ENCODE measurements at places on chromosomes 1 and 21.
A peak's percentile ranks its signal among the peaks of the same experiment; 100 is the strongest.

DNA sequence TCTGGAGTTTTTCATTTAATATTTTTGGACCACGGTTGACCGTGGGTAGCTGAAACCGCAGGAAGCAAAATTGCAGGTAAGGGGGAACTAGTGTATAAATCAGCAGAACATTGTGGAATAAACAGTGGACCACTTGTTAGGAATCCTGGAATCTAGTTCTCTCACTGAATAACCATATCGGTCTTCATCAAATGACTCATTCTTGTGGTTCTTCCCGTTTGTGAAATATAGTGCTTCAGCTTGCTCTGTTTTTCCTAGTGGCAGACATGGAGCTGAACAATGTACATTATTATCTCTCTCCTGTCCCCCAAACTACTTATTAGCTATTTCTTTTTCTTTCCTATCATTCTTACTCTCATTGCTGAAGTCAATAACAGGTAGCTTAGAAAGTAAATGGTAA lies 61.9 kb downstream of the HSPA13 start:
- no peaks in the 10 kb centered on the region for H3K27me3 ChIP-seq
- H3K4me1 ChIP-seq: no peaks in the 10 kb centered on the region
- H3K4me3 ChIP-seq: no peak overlapping the region
- no peak overlapping the region for H3K27ac ChIP-seq
- no peaks in the 10 kb centered on the region for H3K36me3 ChIP-seq

- H3K4me1 ChIP-seq: no peaks in the 10 kb centered on the region
- H3K4me3 ChIP-seq: no peak overlapping the region
- no peaks in the 10 kb centered on the region for H3K27me3 ChIP-seq
- H3K27ac ChIP-seq: no peak overlapping the region
- no peak for DNase-seq
Observed at GRCh38 chr21:39668369-39668768, 55.6 kb downstream of the B3GALT5 start.

- DNase-seq: no peak
- peak overlapping the region; percentile 40 for H3K4me3 ChIP-seq
- no peaks in the 10 kb centered on the region for H3K27me3 ChIP-seq
Observed at GRCh38 chr1:235670157-235670776, 20.7 kb upstream of the GNG4 start.

GRCh38 chr1:244067893-244068292 lies 16.8 kb downstream of the ZBTB18 start:
- H3K36me3 ChIP-seq: no peaks in the 10 kb centered on the region
- no peaks in the 10 kb centered on the region for H3K4me1 ChIP-seq
- no peak for DNase-seq
- H3K27me3 ChIP-seq: no peaks in the 10 kb centered on the region

DNA sequence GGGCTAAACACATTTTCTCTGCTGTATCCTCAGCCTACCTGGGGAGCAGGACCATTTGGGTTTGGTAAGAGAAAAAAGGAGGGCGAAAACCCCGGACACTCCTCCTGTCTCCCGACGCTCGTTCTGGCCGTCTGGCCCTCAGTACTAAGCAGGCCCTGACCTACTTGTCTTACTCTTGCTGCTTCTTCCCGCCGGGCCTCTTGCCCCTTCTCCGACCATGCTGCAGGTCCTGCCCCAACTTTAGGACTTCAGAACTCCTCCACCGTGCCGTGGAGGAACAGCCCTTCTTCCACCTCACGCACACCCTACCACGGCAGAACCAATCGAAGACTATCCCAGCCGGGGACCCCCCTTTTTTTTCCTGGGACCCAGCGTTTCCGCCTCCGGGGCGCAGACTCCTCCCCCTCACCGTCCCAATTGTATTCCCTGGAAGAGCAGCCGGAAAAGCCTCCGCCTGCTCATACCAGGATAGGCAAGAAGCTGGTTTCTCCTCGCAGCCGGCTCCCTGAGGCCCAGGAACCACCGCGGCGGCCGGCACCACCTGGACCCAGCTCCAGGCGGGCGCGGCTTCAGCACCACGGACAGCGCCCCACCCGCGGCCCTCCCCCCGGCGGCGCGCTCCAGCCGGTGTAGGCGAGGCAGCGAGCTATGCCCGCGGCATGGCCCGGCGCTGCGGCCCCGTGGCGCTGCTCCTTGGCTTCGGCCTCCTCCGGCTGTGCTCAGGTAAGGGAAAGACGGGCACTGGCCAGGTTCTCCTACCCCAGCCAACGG lies at the start of gene CHRNB2:
TSS of gene CHRNB2 (plus strand) at position 393 of the 771 bp plus-strand sequence. CDS start at position 660, 267 bp downstream.
- no peak within 1 kb of the TSS for H3K27ac ChIP-seq
- H3K36me3 ChIP-seq: no peaks in the 10 kb centered on the region
- DNase-seq: peak; percentile 97
- H3K27me3 ChIP-seq: no peaks in the 10 kb centered on the region
- peak within 1 kb of the TSS; percentile 53 for H3K4me3 ChIP-seq
- peaks cover 8% of the 10 kb centered on the region for H3K4me1 ChIP-seq

DNA sequence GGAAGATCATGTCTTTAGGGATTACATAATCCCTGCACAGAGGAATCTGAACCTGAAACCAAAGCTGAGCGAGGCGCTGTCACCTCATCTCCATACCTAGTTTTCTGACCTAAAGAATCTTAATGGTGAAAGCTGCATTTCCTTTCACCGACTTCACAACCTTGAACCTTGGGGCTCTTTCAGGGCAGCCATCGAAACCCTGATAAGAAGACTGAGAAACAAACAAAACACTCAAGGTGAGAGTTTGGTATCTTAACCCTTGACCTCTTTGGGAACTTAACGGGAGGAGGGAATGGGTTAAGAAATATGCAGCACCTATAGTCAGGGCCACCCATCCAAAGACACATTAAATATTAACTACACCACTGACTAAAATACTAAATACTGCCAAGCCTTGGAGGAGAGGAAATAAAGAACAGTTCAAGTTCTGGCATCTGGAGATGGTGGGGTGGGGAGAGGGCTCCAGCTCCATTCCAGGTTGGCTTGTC lies 2.0 kb downstream of the C1orf116 start:
- H3K4me1 ChIP-seq: peaks cover 21% of the 10 kb centered on the region
- H3K4me3 ChIP-seq: no peak overlapping the region
- no peak overlapping the region for H3K27ac ChIP-seq
- DNase-seq: no peak
- H3K27me3 ChIP-seq: no peaks in the 10 kb centered on the region

DNA sequence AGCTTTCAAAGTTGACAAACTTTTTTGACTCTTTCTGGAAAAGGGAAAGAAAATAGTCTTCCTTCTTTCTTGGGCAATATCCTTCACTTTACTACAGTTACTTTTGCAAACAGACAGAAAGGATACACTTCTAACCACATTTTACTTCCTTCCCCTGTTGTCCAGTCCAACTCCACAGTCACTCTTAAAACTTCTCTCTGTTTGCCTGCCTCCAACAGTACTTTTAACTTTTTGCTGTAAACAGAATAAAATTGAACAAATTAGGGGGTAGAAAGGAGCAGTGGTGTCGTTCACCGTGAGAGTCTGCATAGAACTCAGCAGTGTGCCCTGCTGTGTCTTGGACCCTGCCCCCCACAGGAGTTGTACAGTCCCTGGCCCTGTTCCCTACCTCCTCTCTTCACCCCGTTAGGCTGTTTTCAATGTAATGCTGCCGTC lies 160.8 kb upstream of the SGIP1 start:
- no peaks in the 10 kb centered on the region for H3K27me3 ChIP-seq
- DNase-seq: no peak
- peaks cover 10% of the 10 kb centered on the region for H3K36me3 ChIP-seq
- H3K27ac ChIP-seq: no peak overlapping the region
- no peak overlapping the region for H3K4me3 ChIP-seq
- H3K4me1 ChIP-seq: no peaks in the 10 kb centered on the region

DNA sequence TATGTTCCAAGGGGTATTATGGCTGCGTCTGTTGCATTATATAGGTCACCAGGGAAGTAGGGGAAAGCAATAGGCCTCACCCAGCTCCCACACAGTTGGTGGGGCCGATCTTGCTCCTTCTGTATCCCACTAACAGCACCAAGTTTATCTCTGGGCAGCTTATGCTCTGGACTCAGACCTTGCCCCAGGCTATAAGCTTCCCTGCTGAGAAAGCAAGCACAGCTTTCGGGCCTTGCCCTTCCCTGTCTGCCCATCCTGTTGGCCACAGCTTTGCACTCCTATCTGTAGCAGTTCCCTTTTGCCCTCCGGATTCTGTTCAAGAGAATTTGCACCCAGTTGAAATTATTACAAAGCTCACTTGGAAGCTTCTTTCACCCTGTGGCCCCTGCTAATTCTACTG lies 12.9 kb downstream of the KCNE1 start:
- no peak overlapping the region for H3K27ac ChIP-seq
- no peaks in the 10 kb centered on the region for H3K4me1 ChIP-seq
- H3K36me3 ChIP-seq: no peaks in the 10 kb centered on the region
- no peak overlapping the region for H3K4me3 ChIP-seq

DNA sequence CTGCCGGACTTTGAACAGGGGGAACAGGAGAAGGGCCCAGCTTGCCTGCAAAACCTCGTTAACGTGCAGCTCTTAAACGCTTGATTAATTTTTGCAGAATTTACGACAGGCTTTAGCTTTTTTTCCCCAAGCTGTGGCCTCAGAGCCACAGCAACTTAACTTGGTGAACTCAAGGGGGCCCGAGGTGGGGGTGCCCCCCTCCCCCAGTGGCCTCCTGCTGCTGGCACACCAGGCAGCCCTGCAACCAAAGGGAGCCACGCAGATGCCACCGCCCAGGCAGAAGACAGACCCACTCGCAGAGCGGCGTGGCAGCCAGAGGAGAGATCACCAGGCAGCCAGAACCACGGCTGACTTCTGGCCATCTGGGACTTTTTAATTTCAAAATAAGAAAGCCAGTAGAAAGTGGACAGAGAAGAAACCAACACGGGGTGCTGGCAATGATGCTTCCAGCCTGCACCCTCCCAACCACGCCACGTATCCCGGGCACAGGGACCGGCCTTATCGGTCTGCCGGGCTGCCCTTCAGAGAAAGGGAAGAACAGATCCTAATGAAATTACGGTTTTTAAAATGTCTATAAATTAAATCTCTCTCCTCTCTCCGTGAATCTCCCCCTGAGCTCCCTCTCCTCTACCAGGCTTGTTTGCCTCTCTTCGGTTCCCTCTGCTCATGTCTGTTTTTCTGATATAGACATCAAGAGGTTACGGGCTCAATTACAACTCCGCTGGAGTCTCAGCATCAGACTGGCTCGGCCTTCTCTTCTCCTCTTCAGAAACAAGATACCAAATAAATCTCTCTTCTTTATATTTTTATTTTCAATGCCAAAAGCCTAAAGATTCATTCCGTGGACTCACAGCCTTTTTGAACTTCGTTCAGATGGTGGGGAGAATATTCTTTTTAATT lies 6.4 kb downstream of the CASZ1 start:
- DNase-seq: no peak
- peaks cover 15% of the 10 kb centered on the region for H3K27me3 ChIP-seq
- H3K4me3 ChIP-seq: no peak overlapping the region
- H3K4me1 ChIP-seq: peaks cover 2% of the 10 kb centered on the region
- H3K27ac ChIP-seq: no peak overlapping the region
- no peaks in the 10 kb centered on the region for H3K36me3 ChIP-seq

DNA sequence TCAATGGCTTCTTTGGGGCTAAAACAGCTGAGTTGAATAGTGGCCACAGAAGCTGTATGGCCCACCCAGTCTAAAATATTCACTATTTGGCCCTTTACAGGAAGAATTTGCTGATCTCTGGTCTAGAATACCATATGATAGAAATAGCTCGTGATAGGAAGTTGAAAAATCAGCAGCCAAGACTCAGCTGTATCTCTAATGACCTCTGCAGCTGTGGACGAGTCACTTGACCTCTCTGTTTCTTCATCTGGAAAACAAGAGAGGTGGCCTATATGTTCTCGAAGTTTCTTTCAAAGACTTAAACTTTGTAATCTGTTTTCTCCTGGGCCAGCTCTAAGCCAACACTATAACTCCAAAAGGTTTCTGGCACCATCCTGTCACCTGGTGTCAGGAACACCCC lies 129.2 kb downstream of the ZBTB18 start:
- H3K36me3 ChIP-seq: no peaks in the 10 kb centered on the region
- H3K4me3 ChIP-seq: no peak overlapping the region
- H3K27ac ChIP-seq: no peak overlapping the region
- H3K27me3 ChIP-seq: no peaks in the 10 kb centered on the region
- peaks cover under 1% of the 10 kb centered on the region for H3K4me1 ChIP-seq

- H3K27ac ChIP-seq: no peak overlapping the region
- peaks cover 3% of the 10 kb centered on the region for H3K27me3 ChIP-seq
- H3K36me3 ChIP-seq: no peaks in the 10 kb centered on the region
- DNase-seq: no peak
Observed at GRCh38 chr1:240608707-240609106, 3.2 kb downstream of the GREM2 start.

GRCh38 chr1:66176012-66176715 lies 357.8 kb upstream of the SGIP1 start:
- H3K36me3 ChIP-seq: no peaks in the 10 kb centered on the region
- DNase-seq: no peak
- no peaks in the 10 kb centered on the region for H3K27me3 ChIP-seq
- H3K27ac ChIP-seq: no peak overlapping the region
- peaks cover 3% of the 10 kb centered on the region for H3K4me1 ChIP-seq

DNA sequence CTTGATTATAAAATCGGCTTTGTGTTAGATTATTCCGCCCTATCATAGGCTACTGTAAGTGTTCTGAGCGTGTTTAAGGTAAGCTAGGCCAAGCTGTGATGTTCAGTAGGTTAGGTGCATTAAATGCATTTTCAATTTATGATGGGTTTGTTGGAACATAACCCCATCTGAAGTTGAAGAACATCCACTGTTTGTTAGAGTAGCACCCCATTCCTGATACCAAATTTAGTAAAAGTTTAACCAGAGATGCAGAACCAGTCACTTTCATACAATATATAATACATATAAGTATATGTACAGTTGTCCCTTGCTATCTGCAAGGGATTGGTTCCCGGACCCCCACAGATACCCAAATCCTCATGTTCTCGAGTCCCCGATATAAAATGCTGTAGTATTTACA lies 16.1 kb downstream of the UBASH3A start:
- H3K4me3 ChIP-seq: no peak overlapping the region
- no peak for DNase-seq
- H3K27ac ChIP-seq: no peak overlapping the region
- H3K27me3 ChIP-seq: no peaks in the 10 kb centered on the region
- no peaks in the 10 kb centered on the region for H3K36me3 ChIP-seq

DNA sequence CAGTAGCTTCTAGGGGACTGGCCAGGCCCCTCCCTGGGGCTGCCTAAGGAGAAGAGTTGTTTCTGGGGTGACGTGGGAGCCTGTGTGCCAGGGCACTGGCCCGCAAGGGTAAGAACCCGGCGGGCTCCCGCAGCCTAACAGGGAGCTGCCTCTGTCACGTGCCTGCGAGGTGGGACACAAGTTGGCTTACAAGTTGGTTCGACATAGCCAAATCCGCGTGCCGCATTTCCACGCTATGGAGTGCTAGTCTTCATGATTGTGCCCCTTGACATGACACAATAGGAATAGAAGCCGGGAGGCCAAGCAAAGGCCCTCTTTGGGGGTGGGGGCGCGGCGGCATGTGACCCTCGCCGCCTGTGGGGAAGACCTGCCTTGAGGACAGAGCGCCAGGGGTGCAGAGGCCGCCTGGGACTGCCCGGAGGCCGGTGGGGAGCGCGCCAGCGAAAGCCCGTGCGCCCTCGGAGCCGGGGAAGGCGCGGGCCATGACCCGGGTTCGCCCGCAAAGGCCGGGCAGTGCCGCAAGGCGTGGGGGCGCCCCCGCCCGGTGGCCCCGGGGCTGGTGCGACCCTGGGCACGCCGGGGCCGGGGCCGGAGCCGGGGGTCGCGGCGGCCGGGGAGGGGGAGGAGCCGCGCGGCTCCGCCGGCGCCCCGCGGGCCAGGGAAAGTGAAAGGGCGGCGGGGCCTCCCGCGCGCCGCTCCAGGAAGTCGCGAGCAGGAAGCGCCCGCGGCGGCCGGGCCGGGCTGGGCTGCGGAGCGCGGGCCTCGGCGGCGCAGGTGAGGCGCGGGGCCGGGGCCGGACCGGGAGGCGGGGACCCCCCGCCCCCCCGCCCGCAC lies at the start of gene SLC37A1:
TSS of gene SLC37A1 (plus strand) at position 702 of the 834 bp plus-strand sequence. CDS start 4,603 bp downstream, outside the sequence.
- peak; percentile 78 for DNase-seq
- H3K27ac ChIP-seq: peak within 1 kb of the TSS; percentile 7
- no peaks in the 10 kb centered on the region for H3K27me3 ChIP-seq
- H3K4me1 ChIP-seq: peaks cover 13% of the 10 kb centered on the region
- peaks cover 1% of the 10 kb centered on the region for H3K36me3 ChIP-seq
- peak within 1 kb of the TSS; percentile 59 for H3K4me3 ChIP-seq
